SJCRH30 (cell line): ENCODE measurements at places on chromosomes 4 and X. TPM values are rescaled to one million over a fixed set of nuclear protein-coding genes. Genes with fewer than 3 reads are reported as not detected.

ATOH1 gene
- total RNA-seq = not detected in 2 replicates

BMP3 gene
- 0.53 and 0.59 TPM in 2 replicates for total RNA-seq

SMIM10 gene
- not detected in 2 replicates for total RNA-seq

PNCK gene
- not detected in 2 replicates for total RNA-seq

SLC9B2 gene
- 16.8 and 20.6 TPM in 2 replicates for total RNA-seq

PGRMC1 gene
- total RNA-seq = 361 and 368 TPM in 2 replicates

TNIP3 gene
- total RNA-seq = 0.16 TPM in 1 of 2 replicates, not detected in the other

RAB40AL gene
- total RNA-seq = 0.30 TPM in 1 of 2 replicates, not detected in the other

TCEAL6 gene
- total RNA-seq = not detected in 2 replicates

RAB39B gene
- total RNA-seq = 0.34 and 0.56 TPM in 2 replicates

GRCh38 chr4:138562544-138562991 is 320.4 kb upstream of the SLC7A11 start:
- H3K36me3 ChIP-seq = no peaks in the 10 kb centered on the region
- no peak overlapping the region for H3K4me3 ChIP-seq
- no peaks in the 10 kb centered on the region for H3K27me3 ChIP-seq
- H3K27ac ChIP-seq = peak overlapping the region; percentile 30; the same call in 1 of the 2 replicates
- DNase-seq = peak; percentile 47

DNA sequence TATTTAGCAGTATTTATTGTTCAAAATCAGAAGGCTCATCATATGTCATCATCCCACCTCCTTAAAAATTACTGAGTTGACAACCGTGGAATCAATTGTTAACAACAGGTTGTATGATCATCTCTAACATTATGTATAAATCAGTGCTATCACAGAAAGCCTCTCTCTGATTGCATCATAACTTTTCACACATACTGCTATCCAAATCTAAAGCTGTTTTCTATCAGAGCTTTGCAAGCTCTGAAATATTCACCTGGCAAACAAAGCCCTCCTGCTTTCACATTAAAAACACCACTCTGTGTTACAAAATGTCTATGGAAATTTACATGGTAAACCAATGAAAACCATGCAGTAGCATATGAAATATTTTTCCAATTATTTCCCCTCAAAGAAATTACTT is 310.0 kb downstream of the PDGFC start:
- H3K27ac ChIP-seq = no peak overlapping the region
- DNase-seq = no peak
- H3K36me3 ChIP-seq = no peaks in the 10 kb centered on the region
- H3K4me1 ChIP-seq = no peaks in the 10 kb centered on the region
- H3K4me3 ChIP-seq = no peak overlapping the region

DNA sequence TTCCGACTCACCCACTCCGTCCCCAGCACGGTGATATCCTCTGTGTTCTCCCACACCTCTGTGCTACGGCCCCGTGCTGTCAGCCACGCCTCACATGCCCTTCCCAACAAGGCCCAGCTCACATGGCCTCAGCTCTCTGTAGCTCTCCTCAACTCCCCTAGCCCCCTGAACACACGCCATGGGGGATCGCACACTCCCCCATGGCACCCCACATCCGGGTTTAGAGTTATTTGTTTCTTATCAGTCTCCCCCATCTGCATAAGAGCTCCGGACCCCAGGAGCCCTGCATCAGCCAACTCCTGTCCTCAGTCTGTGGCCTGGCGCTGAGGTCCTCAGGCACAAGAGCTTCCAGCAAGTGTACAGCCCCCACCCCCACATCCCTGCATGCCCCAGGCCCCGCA is 7.0 kb downstream of the C4orf50 start:
- H3K4me3 ChIP-seq = no peak overlapping the region
- H3K27me3 ChIP-seq = no peaks in the 10 kb centered on the region
- no peaks in the 10 kb centered on the region for H3K36me3 ChIP-seq
- H3K4me1 ChIP-seq = no peaks in the 10 kb centered on the region
- H3K27ac ChIP-seq = no peak overlapping the region

DNA sequence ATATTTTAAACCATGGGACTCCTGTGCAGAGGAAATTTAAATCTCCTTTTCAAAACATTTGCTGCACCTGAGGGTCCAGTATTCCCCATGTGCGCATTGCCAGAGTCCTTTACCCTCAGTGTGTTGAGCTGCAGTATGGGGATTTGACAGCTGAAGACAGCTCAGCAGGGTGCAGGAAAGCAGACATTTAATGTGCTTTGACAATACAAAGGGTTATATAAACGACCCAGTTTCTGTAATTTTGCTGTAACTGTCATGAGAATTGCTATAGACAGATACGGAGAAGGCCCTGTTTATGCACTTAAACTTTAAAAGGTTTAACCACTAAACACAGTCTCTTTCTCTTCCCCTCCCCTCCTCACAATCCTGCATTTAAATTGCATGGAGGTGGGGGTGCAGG is 393.4 kb downstream of the MID1IP1 start:
- H3K27me3 ChIP-seq = no peaks in the 10 kb centered on the region
- no peak overlapping the region for H3K27ac ChIP-seq
- peaks cover 17% of the 10 kb centered on the region for H3K4me1 ChIP-seq
- H3K36me3 ChIP-seq = no peaks in the 10 kb centered on the region
- DNase-seq = no peak
- no peak overlapping the region for H3K4me3 ChIP-seq

- H3K4me3 ChIP-seq = no peak overlapping the region
- H3K27me3 ChIP-seq = no peaks in the 10 kb centered on the region
- DNase-seq = no peak
- no peaks in the 10 kb centered on the region for H3K36me3 ChIP-seq
- no peaks in the 10 kb centered on the region for H3K4me1 ChIP-seq
Observed at GRCh38 chr4:93147524-93148212, 680.9 kb upstream of the ATOH1 start.

GRCh38 chr4:5188130-5188529 is 136.8 kb downstream of the STK32B start:
- no peak for DNase-seq
- H3K27ac ChIP-seq = no peak overlapping the region
- peaks cover 7% of the 10 kb centered on the region for H3K27me3 ChIP-seq
- H3K4me1 ChIP-seq = no peaks in the 10 kb centered on the region
- no peaks in the 10 kb centered on the region for H3K36me3 ChIP-seq

- H3K27ac ChIP-seq = no peak overlapping the region
- no peaks in the 10 kb centered on the region for H3K27me3 ChIP-seq
- H3K4me1 ChIP-seq = no peaks in the 10 kb centered on the region
Observed at GRCh38 chr4:81180916-81181315, 34.1 kb downstream of the PRKG2 start.

DNA sequence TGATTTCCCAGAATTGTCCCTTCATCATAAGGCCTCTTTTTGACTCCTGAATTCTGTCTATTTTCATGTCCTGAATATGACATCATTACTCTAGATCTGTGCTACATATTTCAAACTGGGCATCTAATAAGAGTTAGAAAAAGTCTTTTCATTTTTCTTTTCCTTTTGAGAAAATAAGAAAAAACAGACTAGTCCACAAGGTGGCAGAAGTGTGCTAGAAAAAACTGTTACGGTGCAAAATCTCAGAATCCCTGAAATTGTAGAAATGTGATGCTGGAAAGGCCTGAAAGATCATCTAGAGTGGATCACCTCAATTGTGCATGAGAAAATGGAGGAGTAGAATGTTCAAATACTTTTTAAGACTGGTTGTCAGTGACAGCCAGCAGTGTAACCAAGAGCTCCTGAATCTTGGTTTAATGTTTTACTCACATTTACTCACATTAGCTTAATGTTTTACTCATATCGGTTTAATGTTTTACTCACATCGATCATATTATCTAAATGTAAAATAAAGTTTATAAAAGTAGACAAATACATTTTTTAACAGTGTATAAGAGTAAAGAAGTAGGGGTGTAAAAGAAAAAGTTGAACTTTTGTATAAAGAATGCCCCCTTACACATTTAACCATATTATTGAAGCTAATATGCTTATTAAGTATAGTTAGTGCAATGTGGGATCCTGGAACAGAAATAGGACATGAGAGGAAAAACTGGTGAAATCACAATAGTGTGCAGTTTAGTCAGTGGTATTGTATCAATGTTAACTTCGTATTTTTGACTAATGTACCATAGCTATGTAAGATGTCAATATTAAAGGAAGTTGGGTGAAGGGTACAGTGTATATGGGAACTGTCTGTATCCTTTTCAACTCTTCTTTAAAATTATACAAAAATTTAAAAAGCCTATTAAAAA is 15.2 kb downstream of the ASB11 start:
- H3K4me1 ChIP-seq = peaks cover 12% of the 10 kb centered on the region
- H3K27me3 ChIP-seq = no peaks in the 10 kb centered on the region
- H3K36me3 ChIP-seq = no peaks in the 10 kb centered on the region
- H3K4me3 ChIP-seq = no peak overlapping the region
- DNase-seq = peak; percentile 60
- H3K27ac ChIP-seq = no peak overlapping the region

DNA sequence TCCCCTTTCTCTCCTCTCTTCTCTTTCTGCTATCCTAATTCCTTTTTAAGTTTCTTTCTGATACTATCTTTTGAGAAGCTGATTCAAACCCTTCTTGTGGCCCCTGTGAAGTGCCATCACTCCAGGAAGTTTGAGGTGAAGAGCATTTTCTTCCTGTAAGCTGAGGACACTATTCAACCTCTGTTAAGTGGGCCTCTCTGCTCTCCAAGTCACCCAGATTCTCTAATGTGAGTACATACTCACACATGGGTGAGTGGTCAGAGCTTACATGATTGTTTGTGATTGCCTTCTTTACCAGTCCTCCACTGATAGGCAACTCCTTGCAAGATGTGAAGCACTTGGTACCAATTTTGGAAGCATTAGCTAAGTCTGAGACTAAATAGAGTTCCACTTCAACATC is 18.4 kb upstream of the SMIM10L2A start:
- no peaks in the 10 kb centered on the region for H3K27me3 ChIP-seq
- H3K27ac ChIP-seq = no peak overlapping the region
- H3K36me3 ChIP-seq = no peaks in the 10 kb centered on the region
- no peak overlapping the region for H3K4me3 ChIP-seq

DNA sequence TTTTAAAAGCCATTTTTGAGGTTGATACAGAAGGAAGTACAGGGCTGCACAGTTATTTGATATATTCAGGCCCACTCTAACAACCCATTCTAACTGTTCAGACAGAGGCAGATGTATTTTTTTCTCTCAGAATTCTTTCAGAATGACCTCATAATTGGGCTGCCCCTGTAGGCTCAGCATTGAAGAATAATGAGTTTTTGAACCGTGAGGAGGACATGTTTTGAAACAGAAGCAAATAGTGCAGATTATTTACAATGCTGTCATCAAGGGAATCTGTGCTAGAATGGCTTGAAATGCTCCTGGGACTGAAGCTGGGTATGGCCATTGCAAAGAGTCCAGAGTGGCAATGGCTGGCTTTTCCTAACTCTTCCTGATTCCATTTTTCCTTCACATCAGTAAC is 158.1 kb downstream of the SOX3 start:
- H3K4me1 ChIP-seq = no peaks in the 10 kb centered on the region; the same call in 1 of the 2 replicates
- no peak overlapping the region for H3K4me3 ChIP-seq
- no peak overlapping the region for H3K27ac ChIP-seq
- no peaks in the 10 kb centered on the region for H3K36me3 ChIP-seq
- no peak for DNase-seq

DNA sequence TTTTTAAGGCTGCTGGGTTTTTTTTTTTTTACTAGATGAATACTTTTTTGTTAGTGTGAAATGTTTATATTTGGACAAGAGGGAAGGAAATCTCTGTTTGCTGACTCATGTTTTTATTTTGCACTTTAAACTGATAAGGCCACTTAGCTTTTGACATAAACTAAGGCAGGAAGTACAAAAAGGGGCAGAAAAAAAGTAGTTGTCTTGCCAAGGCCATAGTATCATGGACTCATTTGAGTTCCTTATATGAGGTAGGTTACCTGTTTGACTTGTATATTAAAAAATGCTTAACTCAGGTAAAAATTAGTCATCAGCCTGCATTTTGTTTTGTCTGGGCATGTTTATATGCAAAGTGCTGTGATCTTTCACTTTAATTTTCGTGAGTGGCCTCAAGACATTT is 26.0 kb downstream of the SMAD1 start:
- H3K4me1 ChIP-seq = no peaks in the 10 kb centered on the region
- H3K36me3 ChIP-seq = no peaks in the 10 kb centered on the region; the same call in 1 of the 2 replicates

GRCh38 chr4:171582961-171583581 is 230.1 kb upstream of the GALNTL6 start:
- no peaks in the 10 kb centered on the region for H3K36me3 ChIP-seq
- no peak overlapping the region for H3K4me3 ChIP-seq
- no peak overlapping the region for H3K27ac ChIP-seq
- no peaks in the 10 kb centered on the region for H3K4me1 ChIP-seq

- no peak overlapping the region for H3K27ac ChIP-seq
- no peaks in the 10 kb centered on the region for H3K27me3 ChIP-seq
- H3K4me3 ChIP-seq = no peak overlapping the region
- no peaks in the 10 kb centered on the region for H3K4me1 ChIP-seq
- DNase-seq = no peak
Observed at GRCh38 chr4:137946453-137947174, 295.5 kb downstream of the SLC7A11 start.

DNA sequence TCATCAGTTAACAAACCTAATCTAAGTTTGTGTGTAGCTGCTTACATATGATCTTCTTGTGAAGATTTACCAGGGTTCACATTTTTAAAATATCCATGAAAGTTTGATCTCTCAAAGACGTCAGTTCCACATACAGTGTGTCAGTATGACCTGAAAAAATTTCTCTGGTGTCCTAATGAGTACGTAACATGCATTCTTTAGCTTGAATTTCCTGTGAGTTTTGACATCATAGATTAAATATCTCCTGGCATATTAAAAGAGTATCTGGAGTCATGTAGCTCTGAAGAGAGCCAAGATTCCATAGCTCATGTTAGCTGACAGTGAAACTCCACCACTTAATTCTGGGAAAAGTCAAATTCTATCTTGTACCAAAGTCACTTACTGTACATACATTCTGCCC is 43.9 kb upstream of the PDLIM5 start:
- peaks cover 7% of the 10 kb centered on the region for H3K4me1 ChIP-seq
- no peak overlapping the region for H3K27ac ChIP-seq
- H3K4me3 ChIP-seq = no peak overlapping the region
- no peak for DNase-seq
- no peaks in the 10 kb centered on the region for H3K27me3 ChIP-seq
- no peaks in the 10 kb centered on the region for H3K36me3 ChIP-seq

DNA sequence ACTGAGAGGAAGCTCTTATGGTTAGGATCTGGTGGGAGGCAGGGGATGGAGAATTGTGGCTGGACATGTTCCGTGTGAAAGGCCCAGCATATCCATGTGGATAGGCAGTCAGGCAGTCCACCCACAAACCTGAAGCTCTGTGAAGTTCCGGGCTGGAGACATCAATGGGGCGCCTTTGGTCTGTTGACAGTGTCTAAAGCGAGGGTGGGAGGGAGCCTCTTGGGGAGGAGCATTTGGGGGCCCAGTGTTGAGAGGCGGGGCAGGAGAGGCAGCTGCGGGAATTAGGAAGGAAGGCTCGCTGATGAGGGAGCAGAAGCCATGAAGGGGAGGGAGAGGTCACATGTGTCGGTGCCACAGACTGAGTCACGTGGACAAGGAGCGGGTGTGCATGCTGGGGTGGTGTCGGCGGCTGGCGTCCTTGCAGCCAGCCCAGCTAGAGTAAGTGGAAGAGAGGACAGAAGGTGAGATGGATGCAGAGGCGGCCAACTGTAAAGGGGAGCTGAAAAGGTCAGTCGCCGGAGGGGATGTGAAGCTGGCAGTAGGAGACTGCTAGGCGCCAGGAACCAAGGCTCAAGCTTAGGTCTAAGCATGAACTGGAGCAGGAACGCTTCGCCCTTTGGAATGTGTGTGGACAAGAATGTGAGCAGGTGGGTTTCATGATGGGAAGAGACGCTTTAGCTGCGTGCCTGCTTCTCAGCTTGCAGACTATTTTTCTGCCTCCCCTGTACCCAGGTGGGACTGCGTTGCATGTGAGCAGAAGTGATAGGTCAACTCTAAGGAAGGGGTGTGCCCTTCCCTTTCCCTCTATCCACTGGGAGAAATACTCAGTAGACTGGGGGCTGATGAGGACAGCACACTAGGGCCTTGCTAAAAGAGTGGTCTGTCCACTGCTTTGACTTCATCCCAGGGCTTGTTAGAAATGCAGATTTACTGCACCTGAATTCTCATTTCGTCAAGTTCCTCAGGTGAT is 44.0 kb upstream of the TLR2 start:
- no peak for DNase-seq
- H3K4me1 ChIP-seq = no peaks in the 10 kb centered on the region
- H3K4me3 ChIP-seq = no peak overlapping the region
- no peaks in the 10 kb centered on the region for H3K27me3 ChIP-seq
- H3K27ac ChIP-seq = no peak overlapping the region
